Inflammatory macrophage treated with lipopolysaccharide for 1 hour (primary cell): ENCODE measurements at places on chromosomes 5 and 9.
A peak's percentile ranks its signal among the peaks of the same experiment; 100 is the strongest.

DNA sequence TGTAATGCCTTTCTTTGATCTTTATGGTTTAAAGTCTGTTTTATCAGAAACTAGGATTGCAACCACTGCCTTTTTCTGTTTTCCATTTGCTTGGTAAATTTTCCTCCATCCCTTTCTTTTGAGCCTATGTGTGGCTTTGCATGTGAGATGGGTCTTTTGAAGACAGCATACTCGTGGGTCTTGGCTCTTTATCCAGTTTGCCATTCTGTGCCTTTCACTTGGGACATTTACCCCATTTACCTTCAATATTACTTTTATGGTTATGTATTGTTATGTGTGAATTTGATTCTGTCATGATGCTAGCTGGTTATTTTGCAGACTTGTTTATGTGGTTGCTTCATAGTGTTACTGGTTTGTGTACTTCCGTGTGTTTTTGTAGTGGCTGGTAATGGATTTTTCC lies 59.2 kb downstream of the YTHDC2 start:
- no peak for DNase-seq

DNA sequence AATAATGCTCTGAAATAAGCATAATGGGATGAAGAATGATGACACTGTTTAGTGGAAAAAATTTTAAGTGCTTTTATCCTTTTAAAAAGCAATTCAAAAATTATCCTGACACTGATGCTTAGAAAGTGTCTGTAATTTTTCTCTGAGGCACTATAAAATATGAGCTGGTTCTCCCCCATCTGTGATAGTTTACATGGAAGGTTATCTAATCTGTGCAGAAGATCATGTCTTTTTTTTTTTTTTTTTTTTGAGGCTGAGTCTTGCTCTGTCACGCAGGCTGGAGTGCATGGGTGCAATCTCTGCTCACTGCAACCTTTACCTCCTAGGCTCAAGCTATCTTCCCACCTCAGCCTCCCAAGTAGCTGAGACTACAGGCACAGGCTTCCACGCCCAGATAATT lies 15.2 kb upstream of the TAF11L2 start:
- no peak for DNase-seq

GRCh38 chr9:3756071-3756470 lies 230.3 kb upstream of the RFX3 start:
- no peak for DNase-seq

- no peak for DNase-seq
Measured at GRCh38 chr5:38509185-38509584, 47.3 kb downstream of the LIFR start.

DNA sequence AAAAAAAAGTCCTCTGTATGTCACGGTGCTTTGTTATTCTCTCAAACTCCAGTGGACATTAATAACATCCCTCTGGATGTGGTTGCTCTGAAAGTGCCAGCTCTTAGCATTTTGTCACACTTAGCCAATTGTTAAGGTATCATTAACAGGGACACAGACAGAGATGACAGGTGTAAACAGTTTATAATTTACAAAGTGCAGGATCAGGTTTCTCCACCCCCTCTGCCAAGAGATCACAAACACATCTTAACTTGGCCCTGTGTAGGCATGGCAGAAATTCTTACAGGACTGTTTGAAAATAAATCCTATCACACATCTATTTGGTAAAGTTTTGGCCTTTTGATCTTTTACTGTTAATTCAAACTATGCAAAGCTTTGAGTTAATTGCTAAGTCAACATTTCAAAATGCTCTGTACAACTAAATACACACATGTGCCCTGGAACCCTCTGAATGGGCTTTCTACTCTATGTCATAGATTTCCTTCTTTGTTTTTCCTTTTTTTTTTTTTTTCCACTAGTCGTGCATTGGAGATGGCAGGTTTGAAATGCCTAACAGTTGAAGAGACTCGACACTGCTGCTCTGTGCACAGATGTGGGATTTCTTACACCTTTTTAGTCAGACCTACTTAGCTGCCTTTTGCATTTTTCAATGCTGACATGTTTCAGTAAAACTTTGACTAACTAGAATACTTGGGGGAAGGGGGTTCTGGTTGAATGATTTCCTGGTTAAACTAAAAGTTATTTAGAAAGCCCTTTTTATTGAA lies 41.7 kb downstream of the SEMA6A start:
- DNase-seq = no peak

- peak; percentile 69 for DNase-seq
Measured at GRCh38 chr9:35945341-35946018, 12.5 kb downstream of the OR2S2 start.

GRCh38 chr5:168365581-168366081 lies 74.2 kb downstream of the WWC1 start:
- DNase-seq = no peak
